ENCODE measurements at places on chromosomes 13 and 19. TPM values are rescaled to one million over a fixed set of nuclear protein-coding genes. Genes with fewer than 3 reads are reported as not detected.

- DNase-seq = no peak
These were observed 64.6 kb downstream of the ATP11A start for GRCh38 chr13:112754281-112755025.

- DNase-seq = no peak
These were observed 349.5 kb upstream of the MIR17HG start for GRCh38 chr13:90997951-90998350.

DNA sequence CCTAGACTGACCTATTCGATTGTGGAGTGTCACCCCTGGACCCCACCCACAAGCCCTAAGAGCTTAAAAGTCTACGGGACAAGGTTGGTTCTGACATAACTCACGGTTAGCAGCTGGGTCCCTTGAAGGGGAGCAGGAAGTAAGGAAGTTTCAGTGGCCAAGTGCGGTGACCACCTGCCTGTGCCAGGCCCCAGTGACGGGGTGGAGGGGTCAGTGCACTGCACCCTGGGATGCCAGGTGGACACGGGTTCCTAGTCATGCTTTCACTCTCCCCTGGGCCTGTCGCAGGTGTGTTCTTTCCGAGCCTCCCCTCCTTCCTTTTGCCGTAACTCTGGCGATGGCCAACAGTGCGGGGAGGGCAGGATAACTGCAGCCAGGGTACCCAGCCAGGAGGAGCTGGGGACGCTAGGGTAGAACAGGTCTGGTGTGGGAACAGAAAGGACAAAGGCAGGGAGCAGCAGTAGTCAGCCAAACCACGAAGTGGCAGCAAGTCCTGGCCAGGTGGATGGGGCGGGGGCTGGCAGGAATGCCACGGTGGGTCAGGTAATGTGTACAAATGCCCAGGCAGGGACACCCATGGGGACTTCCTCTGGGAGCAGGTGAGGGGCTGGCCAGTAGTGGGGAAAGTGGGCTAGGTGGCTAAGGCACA, 58.3 kb downstream of the RGCC start:
- no peak for DNase-seq

Gene GPC6
- polyA plus RNA-seq = 65.8 TPM

All from right renal cortex interstitium (tissue), 3 donors.